ENCODE measurements at places on chromosomes 7 and 10. TPM values are rescaled to one million over a fixed set of nuclear protein-coding genes. Genes with fewer than 3 reads are reported as not detected.

DNA sequence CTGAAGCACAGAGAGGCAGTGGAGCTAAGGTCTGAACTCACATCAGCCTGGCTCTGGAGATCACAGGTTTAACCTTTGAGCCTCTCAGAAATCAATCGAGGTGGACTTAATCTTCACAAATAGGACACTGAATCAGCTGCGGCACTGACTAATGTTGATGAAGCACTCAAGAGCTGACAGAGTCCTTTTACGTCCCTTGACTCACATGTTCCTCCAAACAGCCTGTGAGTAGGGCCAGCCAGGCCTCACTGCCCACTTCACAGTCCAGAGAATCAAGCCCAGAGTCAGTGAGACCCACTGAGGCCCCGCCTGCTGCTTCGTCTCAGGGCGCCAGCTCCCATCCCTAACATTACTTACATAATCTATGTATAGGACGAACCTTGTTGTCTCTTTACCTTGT lies 63.1 kb downstream of the TNS3 start:
- no peak overlapping the region for H3K4me3 ChIP-seq
- H3K27ac ChIP-seq: no peak overlapping the region
- H3K4me1 ChIP-seq: peaks cover 36% of the 10 kb centered on the region
- DNase-seq: no peak
- H3K27me3 ChIP-seq: no peaks in the 10 kb centered on the region

- H3K4me3 ChIP-seq: no peak overlapping the region
- H3K4me1 ChIP-seq: no peaks in the 10 kb centered on the region
- no peak for DNase-seq
- no peak overlapping the region for H3K27ac ChIP-seq
Observed at GRCh38 chr7:103947026-103947655, 42.3 kb downstream of the RELN start.

DNA sequence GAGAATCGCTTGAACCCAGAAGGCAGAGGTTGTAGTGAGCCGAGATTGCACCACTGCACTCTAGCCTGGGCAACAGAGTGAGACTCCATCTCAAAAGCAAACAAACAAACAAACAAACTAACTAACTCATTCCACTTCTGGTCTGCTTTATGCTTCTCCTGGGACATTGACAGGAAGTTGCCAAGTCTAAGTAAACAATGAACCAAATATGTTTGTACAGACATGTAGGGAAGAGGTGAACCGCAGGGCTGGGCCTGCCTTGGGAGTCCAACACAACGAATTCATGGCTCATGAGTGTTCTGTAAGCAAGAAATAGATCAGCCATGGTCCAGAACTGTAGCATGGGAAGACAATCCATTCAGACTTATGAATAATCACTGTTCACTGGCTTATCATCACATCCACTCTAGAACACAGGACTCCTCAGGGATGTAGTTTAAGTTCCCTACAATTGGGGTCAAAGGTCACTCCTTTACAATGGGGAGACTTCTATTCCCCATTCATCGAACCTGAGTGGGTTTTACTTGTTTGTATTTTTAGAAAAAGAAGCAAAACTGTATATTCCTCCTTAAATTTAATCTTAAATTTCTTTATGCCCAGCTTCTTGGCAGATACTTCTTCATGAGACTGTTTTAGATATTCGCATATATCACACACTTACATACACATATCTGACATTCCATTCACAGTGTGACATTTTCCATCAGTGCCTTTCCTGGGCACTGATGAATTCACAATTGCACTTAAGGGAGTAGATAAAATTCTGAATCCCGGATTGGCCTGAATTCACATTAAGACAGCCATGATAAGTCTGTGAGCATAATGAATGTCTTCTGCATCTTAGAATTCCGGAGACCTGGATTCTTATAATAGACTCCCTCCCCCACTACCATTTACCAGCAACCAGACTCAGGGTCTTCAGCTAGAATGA lies 159.1 kb upstream of the EEPD1 start:
- H3K27ac ChIP-seq: no peak overlapping the region
- no peak overlapping the region for H3K4me3 ChIP-seq
- peaks cover 6% of the 10 kb centered on the region for H3K4me1 ChIP-seq

Gene TNKS2
- 80.1 TPM for total RNA-seq

DNA sequence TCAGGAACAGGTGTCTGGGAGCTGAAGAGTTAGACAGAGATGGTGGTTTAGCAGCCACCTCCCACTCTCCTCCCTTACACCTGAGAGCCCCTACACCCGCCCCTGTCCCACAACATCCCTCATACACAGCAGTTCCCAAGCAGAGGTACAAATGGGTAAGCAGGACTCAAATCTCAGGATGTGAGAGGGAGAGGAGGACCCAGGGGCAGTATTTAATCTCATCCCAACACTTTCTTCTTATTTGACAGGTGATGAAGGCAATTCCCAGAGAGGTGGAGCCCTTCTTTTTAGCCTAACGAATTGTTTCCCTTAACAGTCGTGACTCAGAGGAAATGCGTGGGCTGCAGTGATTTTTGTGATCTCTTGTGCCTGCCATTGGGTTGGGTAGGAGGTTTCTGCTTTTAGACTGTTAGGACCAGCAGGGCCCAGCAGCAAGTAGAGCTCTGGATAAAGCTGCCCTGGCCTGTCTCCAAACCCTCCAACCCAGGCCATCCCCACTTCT lies 191.3 kb downstream of the HECW1 start:
- no peak overlapping the region for H3K4me3 ChIP-seq
- H3K36me3 ChIP-seq: no peaks in the 10 kb centered on the region
- no peak for DNase-seq
- no peaks in the 10 kb centered on the region for H3K27me3 ChIP-seq
- no peaks in the 10 kb centered on the region for H3K4me1 ChIP-seq
- H3K27ac ChIP-seq: no peak overlapping the region

DNA sequence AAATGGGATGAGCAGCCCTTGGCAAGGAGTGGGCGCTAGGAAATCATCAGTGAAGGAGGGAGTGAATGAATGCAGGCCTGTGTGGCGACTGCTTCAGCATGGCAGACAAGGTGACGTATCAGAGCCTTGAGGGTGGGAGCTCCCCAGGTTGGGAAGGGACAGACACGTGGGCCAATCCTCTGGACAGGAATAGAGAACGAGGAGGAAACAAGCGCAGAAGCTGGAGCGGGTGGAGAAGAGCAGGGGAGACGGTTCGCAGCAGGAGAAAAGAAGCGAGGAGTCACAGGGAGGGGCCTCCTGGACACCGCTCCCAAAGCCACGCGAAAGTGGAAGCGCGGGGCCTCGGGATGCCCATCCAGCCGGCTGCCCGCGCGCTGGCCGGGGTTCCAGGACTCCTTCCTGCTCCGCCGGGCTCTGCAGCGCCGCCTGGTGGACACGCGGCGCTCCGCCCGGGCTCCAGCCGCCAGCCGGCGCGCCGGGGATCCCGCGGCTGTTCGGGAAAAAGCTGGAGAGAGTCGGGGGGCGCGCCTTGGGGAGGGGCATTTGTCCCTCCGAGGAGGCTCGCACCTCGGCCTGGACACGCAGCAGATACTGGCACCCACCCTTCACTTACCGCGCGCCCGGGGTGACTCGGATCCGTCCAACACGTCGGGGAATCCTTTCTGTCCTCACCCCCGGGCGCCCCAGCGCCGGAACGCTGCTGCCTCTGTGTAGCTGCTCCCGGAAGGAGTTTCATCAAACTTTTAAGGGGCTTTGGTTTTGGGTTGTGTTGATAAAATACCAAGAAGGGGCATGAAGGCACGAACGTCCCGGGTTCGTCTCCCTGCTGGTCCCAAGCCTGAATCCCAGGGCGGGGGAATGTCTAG lies 6.3 kb downstream of the ZNF503 start:
- peak; percentile 85 for DNase-seq
- no peaks in the 10 kb centered on the region for H3K27me3 ChIP-seq
- H3K4me3 ChIP-seq: peak overlapping the region; percentile 60
- no peaks in the 10 kb centered on the region for H3K36me3 ChIP-seq
- no peaks in the 10 kb centered on the region for H3K4me1 ChIP-seq
- peak overlapping the region; percentile 93 for H3K27ac ChIP-seq

GRCh38 chr10:58091886-58092285 lies 175.8 kb downstream of the IPMK start:
- H3K36me3 ChIP-seq: no peaks in the 10 kb centered on the region
- no peaks in the 10 kb centered on the region for H3K27me3 ChIP-seq
- H3K4me3 ChIP-seq: no peak overlapping the region
- H3K27ac ChIP-seq: no peak overlapping the region

DNA sequence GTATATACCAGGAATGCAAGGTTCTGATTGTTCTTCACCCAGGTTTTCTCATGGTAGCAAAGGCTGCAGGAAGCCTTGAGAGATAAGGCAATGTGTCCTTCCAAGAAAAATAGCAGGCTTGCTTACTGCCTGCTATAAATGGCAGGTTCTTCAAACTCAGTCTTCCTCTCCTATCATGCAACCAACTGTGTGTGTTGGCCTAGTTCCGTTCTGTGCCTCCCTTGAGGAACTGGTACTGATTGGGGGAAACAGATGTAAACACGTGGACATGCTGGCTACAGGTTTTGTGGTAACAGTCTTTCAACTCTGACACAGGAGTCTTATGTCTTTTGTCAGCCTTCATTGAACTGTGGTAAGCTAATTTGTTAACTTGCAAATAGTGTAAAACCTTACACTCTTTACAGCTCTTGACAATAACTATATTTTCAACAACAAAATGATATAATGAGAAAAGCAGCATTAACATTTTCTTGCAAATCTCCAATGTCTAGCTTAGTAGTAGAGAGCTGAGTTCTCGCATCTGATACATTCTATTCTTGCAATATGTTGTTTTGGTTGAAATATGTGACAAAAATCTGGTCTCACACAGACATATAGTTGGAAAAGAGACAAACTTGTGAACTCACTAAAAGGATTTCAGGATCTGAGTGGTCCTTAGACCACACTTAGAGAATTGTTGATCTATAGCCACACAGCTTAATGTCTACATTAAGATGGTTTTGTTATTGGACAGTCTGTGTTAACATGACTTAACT lies 54.7 kb upstream of the LSM8 start:
- DNase-seq: peak; percentile 72
- H3K27me3 ChIP-seq: no peaks in the 10 kb centered on the region
- no peaks in the 10 kb centered on the region for H3K36me3 ChIP-seq
- no peak overlapping the region for H3K27ac ChIP-seq
- H3K4me1 ChIP-seq: no peaks in the 10 kb centered on the region

DNA sequence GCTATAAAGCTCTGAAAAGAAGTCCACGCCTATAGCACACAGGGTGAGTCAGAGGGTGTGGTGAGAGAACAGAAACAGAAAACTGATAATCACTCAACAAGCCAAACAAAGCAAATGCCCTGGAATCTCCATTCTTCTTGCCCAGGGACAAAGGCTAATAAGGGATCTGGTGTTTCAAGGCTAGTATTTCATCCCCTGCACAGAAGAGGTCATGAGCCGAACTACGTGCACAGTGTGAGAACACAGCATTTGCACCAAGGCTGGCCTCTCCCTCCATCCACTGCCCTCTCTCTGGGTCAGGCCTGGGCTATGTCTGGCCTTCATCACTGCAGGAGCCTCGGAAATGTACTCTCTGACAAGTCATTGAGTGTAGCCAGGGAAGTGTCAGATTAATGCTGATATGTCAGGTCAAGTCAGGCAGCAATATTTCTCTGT lies 42.7 kb downstream of the PRR15 start:
- DNase-seq: no peak
- H3K4me3 ChIP-seq: no peak overlapping the region
- no peaks in the 10 kb centered on the region for H3K36me3 ChIP-seq
- no peaks in the 10 kb centered on the region for H3K27me3 ChIP-seq
- no peaks in the 10 kb centered on the region for H3K4me1 ChIP-seq

Gene ZNRF2
- 27.6 TPM for total RNA-seq

DNA sequence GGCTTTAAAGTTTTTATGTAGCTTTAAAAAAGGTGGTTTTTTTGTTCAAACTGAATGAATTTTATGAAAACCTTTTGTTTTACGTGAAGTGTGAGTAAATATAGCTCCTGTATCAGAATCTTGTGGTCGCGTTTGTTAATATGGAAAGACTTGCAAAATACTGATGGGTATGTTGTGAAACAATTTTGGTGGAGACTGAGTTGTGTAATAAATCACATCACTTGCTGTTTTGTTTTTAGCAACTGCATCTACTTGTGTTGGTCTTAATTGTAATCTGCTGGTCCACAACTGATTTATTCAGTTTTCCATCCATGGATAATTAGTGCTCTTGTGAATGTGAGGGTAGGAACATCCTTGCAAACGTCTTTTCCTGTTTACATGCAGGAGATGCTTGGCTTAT lies 10.5 kb downstream of the PLXDC2 start:
- H3K36me3 ChIP-seq: peaks cover 11% of the 10 kb centered on the region
- no peak for DNase-seq
- peaks cover 9% of the 10 kb centered on the region for H3K4me1 ChIP-seq
- no peak overlapping the region for H3K27ac ChIP-seq

Gene PDGFA
- total RNA-seq: 26.1 TPM

Gene POM121C
- total RNA-seq: 37.4 TPM

GRCh38 chr10:59287587-59288255 lies 74.6 kb downstream of the FAM13C start:
- no peak overlapping the region for H3K27ac ChIP-seq
- no peaks in the 10 kb centered on the region for H3K36me3 ChIP-seq
- no peak overlapping the region for H3K4me3 ChIP-seq
- H3K4me1 ChIP-seq: no peaks in the 10 kb centered on the region

Gene GNAI1
- 28.5 TPM for total RNA-seq

DNA sequence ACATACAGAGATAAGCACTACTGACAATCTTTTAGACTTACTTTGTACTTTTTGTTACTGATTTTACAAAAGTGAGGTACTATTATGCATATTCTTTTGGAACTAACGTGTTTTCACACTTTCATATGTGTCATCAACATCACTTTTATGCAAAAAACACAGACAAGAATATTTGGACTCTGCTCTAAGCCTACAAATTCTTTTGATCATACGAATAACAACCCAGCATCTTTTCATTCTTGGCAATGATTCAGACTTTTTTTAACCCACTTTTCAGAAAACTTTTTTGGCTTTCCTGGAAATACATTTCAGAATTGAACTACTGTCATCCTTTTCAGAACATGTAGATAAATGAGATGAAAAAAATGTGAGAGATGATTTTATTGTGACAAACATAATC lies 30.2 kb downstream of the USP6NL start:
- no peaks in the 10 kb centered on the region for H3K36me3 ChIP-seq
- no peaks in the 10 kb centered on the region for H3K4me1 ChIP-seq
- H3K27ac ChIP-seq: no peak overlapping the region
- DNase-seq: no peak

Gene TFR2
- total RNA-seq: 2.1 TPM

DNA sequence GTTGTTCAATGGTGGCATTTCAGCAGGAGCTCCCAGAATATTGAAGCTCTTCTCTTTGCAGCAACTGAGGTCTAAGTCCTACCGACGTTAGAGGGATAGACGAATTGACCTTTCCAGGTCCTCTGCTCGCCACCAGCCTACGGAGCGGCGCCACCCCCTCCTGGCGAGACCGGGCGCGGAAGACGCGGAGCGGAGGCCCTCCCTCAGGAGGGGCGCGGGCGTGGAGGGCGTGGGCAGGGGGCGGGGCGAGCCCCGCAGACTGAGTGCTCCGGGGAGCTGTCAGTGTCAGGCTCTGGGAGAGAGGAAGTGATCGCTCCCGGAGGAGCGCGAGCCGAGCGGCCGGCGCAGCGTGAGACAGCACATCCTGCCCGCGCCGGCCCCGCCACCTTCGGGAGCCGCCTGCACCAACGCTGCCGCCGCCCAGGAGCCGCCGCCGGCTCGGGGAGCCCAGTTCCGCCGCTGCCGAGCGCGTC lies at the start of gene DYNC1I1:
Gene DYNC1I1, plus strand, starts transcription at position 257 of the 473 bp plus-strand sequence. CDS start 32,176 bp downstream, outside the sequence.
- H3K4me3 ChIP-seq: peak within 1 kb of the TSS; percentile 30
- no peak within 1 kb of the TSS for H3K27ac ChIP-seq

GRCh38 chr10:49253340-49253906 lies 45.5 kb upstream of the C10orf71 start:
- no peak overlapping the region for H3K27ac ChIP-seq
- no peak overlapping the region for H3K4me3 ChIP-seq
- no peaks in the 10 kb centered on the region for H3K36me3 ChIP-seq
